ENCODE measurements at places on chromosomes 1 and 21. TPM values are rescaled to one million over a fixed set of nuclear protein-coding genes. Genes with fewer than 3 reads are reported as not detected.

Gene DYNLT4
- polyA plus RNA-seq, result not detected

GRCh38 chr1:33268457-33268856, 12.2 kb downstream of the ZNF362 start:
- no peak for DNase-seq

- DNase-seq, result no peak
Observed at GRCh38 chr1:29963946-29964345, 727.6 kb downstream of the PTPRU start.

Gene FCGR2B
- 0.65 TPM for polyA plus RNA-seq

GRCh38 chr1:76827066-76827465, 40.2 kb upstream of the ST6GALNAC5 start:
- DNase-seq, result no peak

DNA sequence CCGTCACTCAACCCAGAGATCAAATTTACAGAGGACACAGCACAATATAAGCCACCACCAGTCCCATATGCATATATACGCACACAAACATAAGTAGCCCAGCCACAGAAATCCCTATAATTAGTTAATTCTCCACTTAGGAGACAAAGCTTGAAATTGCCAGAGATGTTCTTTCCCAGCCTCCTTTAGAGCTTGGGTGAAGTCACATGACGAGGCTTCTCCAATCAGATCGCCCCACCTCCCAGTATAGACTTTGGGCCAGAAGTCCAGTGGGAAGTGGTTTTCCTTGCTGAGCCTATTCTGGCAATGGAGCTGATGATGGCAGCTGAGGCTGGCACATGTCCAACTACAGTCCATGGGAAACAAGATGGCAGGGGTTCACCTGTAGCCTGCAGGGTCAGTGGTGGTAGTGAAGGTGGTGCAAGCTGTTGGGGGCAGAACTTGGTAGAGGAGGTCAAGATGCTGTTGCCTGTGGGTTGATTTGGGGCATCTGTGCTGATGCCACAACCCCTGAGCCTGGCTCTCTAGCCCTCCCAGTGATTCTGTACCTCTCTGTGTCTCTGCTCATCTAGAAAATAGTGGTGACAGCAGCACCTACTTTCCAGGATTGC, 535.9 kb downstream of the MATN1 start:
- DNase-seq, result no peak

GRCh38 chr1:2240270-2241156, 12.4 kb downstream of the SKI start:
- no peak for DNase-seq

DNA sequence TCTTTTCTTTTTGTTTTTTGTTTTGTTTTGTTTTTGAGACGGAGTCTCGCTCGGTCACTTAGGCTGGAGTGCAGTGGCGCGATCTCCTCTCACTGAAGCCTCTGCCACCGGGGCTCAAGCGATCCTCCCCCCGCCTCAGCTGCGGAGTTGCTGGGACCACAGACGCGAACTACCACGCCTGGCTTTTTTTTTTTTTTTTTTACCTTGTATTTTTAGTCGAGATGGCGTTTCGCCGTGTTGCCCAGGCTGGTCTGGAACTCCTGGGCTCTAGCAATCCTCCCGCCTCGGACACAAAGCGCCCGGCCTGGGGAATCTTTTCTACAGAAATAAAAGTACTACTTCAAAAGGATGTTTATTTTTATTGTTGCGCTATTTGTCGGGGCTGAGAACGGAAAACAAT, 1.1 kb upstream of the SETDB1 start:
- no peak for DNase-seq

Gene LIPI
- 0.38 TPM for polyA plus RNA-seq

Gene UMODL1
- 0.22 TPM for polyA plus RNA-seq

GRCh38 chr1:2386636-2387611, 4.4 kb downstream of the MORN1 start:
- no peak for DNase-seq

- DNase-seq, result no peak
Observed at GRCh38 chr21:42377211-42377950, 11.0 kb upstream of the TFF1 start.

DNA sequence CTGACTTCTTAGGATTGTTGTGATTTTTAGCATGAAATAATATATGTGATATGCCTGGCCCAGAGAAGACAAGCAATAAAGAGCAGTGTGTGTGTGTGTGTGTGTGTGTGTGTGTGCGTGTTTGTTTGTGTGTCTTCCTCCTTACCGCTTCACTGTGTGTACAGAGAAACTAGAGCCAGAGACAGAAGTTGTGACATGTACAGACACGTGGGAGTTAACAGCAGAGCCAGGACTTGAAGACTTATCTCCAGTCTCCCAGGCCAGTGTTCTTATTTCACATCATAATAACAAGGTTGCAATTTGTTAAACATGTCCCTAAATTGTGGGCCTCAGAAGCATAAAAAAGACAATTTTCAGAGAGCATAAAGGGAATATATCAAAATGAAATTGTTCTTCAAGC, 192.0 kb upstream of the JUN start:
- peak; percentile 20 for DNase-seq

GRCh38 chr1:115783311-115783710, 14.8 kb upstream of the CASQ2 start:
- no peak for DNase-seq

GRCh38 chr1:38034871-38035270, 11.7 kb downstream of the POU3F1 start:
- DNase-seq, result no peak

DNA sequence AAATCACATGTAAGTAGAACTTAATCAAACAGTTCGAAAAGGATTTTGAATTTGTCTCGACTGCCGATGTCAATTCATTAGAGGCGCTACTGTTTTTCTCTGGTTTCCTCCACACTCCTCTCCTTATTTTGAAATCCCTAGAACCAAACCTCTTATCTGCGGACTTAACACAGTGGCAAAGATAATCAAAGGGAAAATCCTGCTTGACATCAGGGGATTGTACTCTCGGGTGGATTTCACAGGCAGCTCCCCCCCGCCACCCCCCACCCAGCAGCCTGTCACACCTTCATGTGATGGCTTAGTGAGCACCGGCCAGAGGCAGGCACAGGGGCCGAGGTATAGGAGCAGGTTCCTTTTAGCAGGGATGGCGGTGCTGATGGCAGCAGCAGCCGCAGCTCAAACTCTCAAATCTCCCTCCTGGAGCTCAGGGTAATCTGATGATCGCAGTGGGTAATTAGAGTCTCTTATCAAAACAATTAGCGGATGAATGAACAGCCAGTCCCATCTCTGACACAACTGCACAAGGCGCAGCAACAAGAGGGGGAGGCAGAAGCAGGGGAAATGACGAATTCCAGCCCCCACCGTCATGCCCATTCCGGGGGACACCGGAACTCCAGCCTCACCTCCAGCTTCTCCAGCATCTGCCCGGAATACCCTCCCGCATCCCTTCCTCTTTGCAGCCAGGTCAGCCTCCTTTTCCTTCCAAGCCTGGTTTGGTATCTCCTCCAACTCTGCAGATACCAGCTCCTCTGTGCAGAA, 80.3 kb downstream of the SSBP3 start:
- no peak for DNase-seq

Gene LCA5L
- polyA plus RNA-seq, result 7.0 TPM

- no peak for DNase-seq
Observed at GRCh38 chr1:39990428-39990827, 35.5 kb downstream of the MFSD2A start.

DNA sequence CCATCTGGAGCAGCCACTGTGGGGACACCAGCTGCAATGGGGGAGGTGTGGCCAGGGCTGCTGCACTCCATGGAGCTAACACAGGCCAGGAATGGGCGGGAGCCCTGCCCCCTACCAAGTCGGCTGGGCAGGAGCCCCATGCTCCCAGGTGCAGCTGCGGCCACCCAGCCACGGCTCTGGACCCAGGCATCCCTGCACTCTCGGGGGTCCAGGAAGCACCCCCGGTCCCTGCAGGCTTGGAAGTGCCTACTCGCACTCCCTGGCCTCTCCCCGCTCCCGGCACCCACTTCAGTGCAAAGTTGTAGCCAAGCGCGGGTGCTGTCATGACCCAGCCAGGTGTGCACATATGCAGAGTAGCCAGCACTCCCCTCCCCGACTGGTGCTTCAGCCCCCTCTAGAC, 91.8 kb downstream of the HLCS start:
- DNase-seq, result no peak

- DNase-seq, result no peak
Observed at GRCh38 chr1:192395895-192396294, 79.1 kb downstream of the RGS21 start.

DNA sequence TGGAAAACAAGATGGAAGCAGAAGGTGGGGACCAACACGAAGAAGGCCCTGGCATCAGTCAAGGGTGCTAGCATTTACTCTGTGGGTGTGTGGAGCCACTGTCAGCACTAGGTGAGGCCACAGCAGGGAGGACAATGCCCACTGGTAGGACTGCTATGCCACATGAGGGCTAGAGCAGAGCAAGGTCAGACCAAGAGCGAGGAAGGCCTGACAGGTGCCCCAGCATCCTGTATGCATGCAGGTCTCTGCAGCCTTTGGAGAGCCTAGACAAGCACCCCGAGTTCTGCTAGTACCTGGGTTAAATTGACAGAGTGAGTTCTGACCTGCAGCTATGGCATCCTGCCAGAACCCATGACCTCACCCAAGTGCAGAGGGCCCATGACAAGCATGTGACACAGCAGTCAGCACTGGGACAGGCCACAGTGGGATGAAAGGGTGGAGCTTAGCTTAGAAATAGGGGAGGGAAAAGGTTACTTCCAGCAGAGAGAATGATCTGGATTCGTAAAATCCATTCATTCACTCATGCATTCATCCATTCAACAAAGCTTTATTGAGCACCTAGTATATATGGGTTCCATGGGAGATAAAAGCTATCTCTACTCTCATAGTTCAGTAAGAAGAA, 9.0 kb upstream of the CSF1 start:
- DNase-seq, result no peak

- DNase-seq, result no peak
Observed at GRCh38 chr1:234589064-234589800, 20.7 kb downstream of the IRF2BP2 start.

GRCh38 chr21:36541721-36542139, 61.8 kb upstream of the CLDN14 start:
- no peak for DNase-seq

GRCh38 chr1:231716879-231717278, 90.3 kb downstream of the DISC1 start:
- no peak for DNase-seq

Gene DIO1
- polyA plus RNA-seq, result 7.6 TPM

DNA sequence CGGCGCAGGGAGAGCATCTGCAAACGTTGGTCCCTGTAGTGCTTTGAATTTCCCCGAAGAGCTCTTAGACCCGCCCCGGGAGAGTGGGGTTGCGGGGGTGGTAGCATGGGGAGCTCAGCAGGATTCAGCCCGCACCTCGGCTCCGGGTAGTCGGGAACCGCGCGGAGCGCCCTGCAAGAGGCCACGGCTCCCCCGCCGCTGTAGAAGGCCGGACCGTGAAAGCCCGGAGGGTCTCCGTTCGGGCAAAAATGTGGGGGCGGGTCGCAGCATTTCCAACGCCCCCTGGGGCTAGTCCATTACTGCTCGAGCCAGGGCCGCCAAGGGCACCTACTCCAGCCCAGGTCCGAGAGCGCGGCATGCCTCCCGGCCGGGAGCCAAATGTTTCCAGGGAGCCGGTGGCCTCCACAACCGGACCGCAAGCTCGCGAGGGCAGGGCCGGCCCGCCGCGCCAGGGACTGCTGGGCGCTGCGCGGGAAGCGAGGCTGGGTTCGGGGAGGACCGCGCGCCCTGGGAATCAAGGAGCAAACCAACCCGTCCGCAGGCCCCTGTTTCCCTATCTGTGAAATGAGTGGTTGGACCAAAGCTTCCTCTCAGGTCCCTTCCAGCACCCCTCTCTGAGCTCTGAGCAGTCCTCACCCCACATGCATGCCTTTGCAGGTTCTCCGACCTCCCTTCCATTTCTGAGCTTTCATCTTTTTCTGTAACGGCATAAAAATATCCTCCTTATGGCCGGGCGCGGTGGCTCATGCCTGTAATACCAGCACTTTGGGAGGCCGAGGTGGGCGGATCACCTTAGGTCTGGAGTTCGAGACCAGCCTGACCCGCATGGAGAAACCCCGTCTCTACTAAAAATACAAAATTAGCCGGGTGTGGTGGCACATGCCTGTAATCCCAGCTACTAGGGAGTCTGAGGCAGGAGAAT, 775 bp upstream of the TMEM63A start:
- DNase-seq, result no peak

- DNase-seq, result no peak
Observed at GRCh38 chr1:24317081-24317480, 2.1 kb upstream of the GRHL3 start.

DNA sequence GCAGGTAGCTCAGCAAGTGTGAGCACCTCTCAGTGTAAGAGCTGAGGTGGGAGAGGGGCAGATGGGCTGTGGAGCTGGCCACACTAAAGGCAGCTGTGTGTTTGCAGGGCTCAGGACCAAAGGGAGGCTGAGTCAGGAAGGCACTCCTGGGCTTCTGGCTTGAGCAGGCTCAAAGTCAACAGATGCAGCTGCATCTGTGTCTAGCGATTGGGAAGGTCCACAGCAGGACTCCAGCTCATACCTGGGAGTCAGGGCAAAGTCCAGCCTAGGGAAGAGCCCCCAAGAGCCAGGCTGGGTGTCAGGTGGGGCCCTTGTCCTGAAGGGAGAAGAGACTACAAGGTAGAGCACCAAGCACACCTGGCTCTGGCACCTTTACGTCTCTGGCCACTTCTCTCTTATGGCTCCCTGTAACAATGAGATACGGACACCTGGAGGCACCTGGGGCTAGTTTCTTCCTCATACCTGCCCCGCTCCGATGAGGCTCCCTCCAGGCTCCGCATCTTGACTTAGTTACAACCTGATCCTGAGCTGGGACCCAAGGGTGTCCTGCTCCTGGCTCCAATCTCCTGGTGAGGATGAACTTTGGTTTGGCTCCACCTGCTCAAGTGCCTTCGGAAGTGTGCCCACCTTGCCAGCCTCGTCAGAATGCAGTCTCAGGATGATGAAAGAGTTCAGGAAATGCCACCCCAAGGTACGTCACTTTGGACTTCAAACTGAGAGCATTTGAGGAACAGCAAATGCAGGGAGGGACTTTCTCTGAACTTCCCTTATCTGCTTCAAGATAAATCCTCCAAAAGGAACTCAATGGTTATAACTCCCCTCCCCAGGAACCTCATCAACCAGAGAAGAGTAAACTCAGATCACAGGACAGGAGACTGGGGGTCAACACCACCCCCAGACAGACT, 21.5 kb upstream of the SLC2A1 start:
- DNase-seq, result no peak

Gene CYP4X1
- 7.4 TPM for polyA plus RNA-seq

Gene FBXO2
- 0.35 TPM for polyA plus RNA-seq

DNA sequence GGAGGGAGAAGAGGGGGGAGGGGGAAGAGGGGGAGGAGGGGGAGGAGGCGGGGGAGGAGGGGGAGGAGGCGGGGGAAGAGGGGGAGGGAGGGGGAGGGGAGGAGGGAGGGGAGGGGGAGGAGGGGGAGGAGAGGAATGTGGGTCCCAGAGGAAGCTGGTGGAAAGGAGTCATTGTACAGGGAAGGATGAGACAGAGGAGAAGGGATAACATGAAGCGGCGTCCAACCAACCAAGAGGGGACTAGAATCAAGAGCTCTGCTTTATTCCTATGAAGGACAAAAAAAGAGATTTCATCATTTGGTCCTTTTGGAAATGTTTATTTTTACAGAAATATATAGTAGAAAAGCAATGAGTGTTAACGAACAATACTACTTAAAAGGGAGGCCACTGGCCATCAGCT, 24.5 kb downstream of the COA6 start:
- DNase-seq, result no peak

Gene CD52
- 5.6 TPM for polyA plus RNA-seq

GRCh38 chr1:206955476-206956451, 9.5 kb upstream of the PIGR start:
- no peak for DNase-seq

Gene B3GALT2
- 13.8 TPM for polyA plus RNA-seq
